NCI-H187 (cell line): ENCODE measurements at places on chromosomes 1 and 21.

- DNase-seq = no peak
Observed at GRCh38 chr21:32733356-32733755, 5.5 kb upstream of the SYNJ1 start.

GRCh38 chr1:204359474-204360255 lies at the start of gene PLEKHA6:
TSS of gene PLEKHA6 (minus strand) at chr1:204359929. CDS start at chr1:204273727, 86,202 bp downstream.
- peak; percentile 93 for DNase-seq

GRCh38 chr21:40140675-40141074 lies 273.4 kb downstream of the PCP4 start:
- DNase-seq = no peak

- DNase-seq = no peak
Observed at GRCh38 chr1:12756768-12757413, 10.9 kb downstream of the CFAP107 start.
